Renal cortex interstitium (tissue), 15 donors: ENCODE measurements at places on chromosomes 1 and 21. TPM values are rescaled to one million over a fixed set of nuclear protein-coding genes. Genes with fewer than 3 reads are reported as not detected.

The S100A16 gene
- polyA plus RNA-seq, result 91.9 TPM

The OLFML2B gene
- 10.5 TPM for polyA plus RNA-seq

GRCh38 chr21:36887963-36888362 is 78.5 kb downstream of the HLCS start:
- DNase-seq, result no peak

The B3GALT2 gene
- 14.0 TPM for polyA plus RNA-seq

DNA sequence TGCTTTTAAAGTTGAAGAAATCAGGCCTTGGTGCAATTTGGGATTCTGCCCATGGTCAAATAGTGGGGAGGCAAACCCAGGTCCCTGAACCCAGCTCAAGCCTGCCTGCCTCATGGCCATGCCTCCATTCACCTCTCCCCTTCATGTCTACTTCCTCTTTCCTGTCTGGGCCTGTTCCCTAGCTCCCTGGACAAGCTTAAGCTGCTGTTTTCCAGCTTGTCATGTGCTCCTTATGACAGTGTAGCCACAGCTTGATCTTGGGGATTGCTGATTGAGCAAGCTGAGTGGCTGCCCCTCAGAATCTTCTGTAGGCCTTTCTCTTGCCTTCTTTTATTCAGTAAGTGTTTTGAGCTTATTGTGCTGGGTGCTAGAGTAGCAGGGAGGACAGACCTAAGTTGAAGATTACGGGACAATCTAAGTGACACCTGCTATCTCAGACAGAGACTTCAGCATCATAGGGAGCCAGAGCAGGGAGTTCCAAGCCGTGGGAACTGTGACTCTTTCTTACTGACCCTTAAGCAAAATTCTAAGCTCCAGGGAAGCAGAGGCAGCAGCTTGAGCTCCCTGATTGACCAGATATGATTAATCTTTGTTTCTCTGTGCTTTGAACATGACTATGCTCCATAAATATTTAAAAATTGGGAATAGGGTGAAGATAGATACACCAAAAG is 520 bp upstream of the MR1 start:
- DNase-seq, result no peak

The STYXL2 gene
- 0.29 TPM for polyA plus RNA-seq

DNA sequence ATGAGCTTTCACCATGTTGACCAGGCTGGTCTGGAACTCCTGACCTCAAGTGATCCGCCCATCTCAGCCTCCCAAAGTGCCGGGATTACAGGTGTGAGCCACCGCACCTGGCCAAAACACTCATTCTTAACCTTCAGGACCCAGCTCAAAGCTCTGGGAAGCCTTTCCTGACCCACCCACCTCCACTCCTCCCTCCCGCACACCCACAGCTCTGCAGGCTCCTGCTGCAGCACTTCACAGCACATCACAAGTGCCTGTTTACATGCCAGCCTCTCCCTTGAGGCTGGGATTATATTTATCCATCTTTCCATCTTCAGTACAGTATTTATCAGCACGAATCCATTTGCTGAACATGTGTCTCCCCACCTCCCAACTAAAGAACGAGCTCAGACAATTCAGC is 14.9 kb downstream of the SLC9A1 start:
- no peak for DNase-seq

DNA sequence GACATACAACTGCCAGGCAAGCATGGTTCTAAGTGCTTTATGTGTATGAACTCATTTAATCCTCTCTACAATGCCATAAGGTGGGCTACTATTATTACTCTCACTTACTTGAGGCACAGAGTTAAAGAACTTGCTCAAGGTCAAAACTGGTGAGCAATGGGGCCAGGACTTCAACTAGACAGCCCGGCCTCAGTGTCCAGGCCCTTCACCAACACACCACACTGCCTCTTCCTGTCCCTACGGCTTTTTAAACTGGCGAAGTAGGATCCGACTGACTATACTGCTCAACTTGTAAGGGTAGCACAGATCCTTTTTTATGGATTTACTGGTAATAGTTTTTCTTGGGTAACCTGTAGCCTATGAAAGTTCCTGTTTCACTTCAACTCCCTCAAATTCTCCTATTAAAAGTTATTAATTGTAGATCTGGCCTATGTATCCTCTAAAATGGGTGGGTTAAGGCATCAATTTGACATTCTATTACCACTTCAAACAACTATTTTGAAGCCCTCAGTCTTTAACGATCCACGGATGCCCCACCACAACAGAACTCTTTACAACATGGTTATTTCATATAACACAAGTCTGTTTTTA is 4.3 kb downstream of the ERRFI1 start:
- DNase-seq, result no peak

DNA sequence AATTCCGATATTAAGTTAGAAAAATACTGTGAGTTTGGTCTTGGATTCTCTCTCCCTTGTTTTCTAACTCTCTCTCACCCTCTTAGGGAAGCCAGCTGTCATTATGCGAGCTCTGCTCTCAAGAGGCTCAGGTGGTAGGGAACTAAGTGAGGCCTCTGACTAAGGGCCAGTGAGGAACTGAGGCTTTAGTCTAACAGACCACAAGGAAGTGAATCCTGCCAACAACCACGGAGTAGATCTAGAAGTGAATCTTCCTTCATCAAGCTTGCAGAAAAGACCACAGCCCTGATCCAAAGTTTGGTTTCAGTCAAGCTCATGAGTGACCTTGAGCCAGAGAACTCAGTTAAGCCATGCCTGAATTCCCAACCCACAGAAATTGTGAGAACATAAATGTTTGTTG is 180.1 kb upstream of the PRMT6 start:
- no peak for DNase-seq

GRCh38 chr1:195806060-195806459 is 802.2 kb downstream of the KCNT2 start:
- DNase-seq, result no peak

The CPLANE2 gene
- 6.1 TPM for polyA plus RNA-seq

The TRPM2 gene
- polyA plus RNA-seq, result 1.2 TPM

DNA sequence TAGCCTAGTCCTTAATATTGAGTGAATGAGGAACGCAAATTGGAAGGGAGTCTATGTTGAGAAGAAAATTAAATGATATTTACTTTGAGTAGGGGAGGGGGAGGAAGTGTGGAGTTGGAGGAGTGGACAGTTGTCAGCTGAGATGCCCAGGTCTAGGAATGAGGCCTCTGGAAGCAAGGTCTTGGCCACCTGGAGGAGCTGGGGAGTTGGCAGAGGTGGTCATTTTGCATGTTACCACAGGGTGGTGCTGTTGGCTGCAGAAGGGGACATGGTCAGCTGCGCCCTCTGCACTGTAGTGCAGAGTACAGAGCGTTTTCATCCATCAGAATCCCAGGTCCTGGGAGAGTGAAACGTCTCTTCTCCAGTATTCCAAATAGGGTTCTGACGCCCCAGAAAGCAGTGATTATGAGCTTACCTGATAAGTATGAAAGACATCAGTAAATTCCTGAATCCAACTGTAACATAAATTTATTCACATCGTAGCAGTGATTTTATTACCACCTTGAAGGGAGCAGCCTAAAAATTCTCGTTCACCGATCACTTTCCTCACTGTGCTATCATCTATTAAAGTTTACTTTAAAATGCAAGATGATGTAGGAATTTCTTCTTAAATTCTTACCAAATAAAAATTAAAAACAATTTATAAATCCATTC is 13.8 kb downstream of the PARK7 start:
- DNase-seq, result peak; percentile 64

The NR1I3 gene
- 3.4 TPM for polyA plus RNA-seq

The GPA33 gene
- 0.83 TPM for polyA plus RNA-seq

The KRTAP12-4 gene
- not detected for polyA plus RNA-seq

DNA sequence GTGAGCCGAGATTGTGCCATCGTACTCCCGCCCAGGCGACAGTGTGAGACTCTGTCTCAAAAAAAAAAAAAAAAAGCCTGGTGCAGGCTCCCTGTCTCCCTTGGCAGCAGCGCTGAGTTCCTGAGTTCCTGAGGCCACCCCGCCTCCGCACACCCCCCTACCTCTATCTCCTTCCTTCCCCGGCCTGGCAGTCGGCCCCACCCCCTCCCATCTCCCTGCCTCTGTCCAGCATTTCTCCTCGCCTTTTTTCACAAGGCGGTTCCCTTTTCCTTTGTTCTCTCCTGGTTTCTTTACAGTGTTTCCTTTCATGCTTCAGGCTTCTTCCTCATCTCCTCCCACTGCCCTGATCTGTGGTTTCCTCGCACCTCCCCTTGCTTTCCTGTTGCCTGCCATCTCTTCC is 2.7 kb downstream of the RORC start:
- DNase-seq, result no peak

- no peak for DNase-seq
Observed at GRCh38 chr1:63600248-63600647, 7.0 kb downstream of the PGM1 start.

DNA sequence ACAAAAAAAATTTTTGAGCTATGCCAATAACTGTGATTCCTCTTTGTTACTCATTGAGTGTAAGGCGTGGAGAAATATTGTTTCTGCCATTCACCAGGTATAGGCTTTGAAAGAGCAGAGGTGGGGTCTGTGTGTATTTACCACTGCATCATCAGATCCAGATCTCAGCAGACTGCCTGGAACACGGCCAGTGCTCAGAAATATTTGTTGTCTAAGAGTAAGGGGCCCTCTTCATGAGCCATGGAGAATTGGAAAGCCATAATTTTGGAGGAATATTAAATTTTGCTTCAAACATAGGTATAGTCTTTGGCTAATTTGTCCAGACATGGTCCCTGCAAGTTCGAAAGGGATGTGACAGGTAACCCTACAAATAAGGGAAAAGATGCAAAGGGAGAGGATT is 231.3 kb upstream of the IRF2BP2 start:
- DNase-seq, result no peak

DNA sequence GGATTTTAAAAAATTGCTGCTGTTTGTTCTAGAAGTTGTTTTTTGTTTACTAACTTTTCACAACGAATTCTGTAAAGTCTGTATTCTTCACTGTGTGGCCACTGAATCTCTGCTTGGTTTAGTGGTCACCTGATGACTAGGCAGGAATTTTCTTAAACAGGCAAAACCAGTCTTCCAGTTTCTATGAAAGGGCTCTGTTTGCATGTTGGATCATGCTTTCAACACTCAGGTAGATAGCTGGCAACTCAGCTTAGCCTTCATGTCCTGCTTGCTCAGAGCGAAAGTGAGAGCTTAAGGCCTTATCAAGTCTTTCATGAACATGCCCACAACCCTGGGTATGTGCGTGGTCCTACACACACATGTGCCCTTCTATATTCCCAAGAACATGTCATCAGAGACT is 52.4 kb upstream of the CCDC190 start:
- no peak for DNase-seq

The ADAMTSL4 gene
- polyA plus RNA-seq, result 12.8 TPM

- no peak for DNase-seq
Observed at GRCh38 chr1:203692565-203693470, 66.2 kb downstream of the ATP2B4 start.

The TNFRSF9 gene
- 0.14 TPM for polyA plus RNA-seq

DNA sequence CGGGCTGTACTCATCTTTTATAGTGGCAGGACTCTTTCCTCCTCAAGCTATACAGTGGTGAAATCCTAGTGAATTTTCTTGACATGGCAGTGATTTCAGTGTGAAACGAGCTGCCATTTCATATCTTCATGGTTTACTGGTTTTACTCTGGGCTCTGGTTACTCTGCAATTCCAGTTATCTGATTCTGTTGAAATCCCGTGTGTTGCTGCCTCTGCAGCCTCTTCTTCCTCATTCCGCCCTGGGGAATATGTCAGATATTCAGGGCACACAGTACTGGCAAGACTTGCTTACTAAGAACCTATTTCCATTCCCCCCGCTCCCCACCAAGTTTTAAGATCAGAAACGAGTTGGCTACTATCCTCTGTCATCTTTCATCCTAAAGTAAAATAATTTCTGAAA is 7.9 kb upstream of the OR2B11 start:
- DNase-seq, result no peak

GRCh38 chr21:16407403-16408240 is 677.8 kb downstream of the USP25 start:
- no peak for DNase-seq

The PLA2G5 gene
- polyA plus RNA-seq, result not detected

- DNase-seq, result no peak
Observed at GRCh38 chr1:169563650-169564049, 22.6 kb downstream of the F5 start.

GRCh38 chr1:202697038-202697437 is 13.2 kb downstream of the SYT2 start:
- DNase-seq, result no peak

DNA sequence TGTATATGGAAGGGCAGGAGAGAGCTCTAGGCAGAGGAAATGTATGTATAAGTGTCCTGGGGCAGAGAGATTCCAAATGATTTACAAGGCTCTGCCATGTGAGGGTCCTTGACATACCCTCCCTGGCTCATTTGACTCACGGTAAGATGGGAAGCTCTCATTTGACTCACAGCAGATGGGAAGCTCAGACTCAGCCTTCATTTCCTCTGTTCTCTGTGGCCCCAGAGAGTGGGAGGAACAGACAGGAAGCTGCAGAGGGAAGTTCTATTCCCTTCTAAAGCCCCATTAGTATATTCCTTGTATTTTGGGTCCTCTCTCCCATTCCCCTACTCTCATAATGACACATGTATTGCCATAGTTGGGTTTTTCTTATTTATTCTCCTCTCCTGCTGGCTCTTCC is 44.9 kb downstream of the FOXD2 start:
- DNase-seq, result no peak

The NEK7 gene
- polyA plus RNA-seq, result 38.7 TPM

GRCh38 chr1:111212634-111213335 is 12.3 kb upstream of the DENND2D start:
- no peak for DNase-seq

- DNase-seq, result no peak
Observed at GRCh38 chr1:203069030-203069747, 16.6 kb downstream of the MYOG start.

The CRB1 gene
- 2.4 TPM for polyA plus RNA-seq

- no peak for DNase-seq
Observed at GRCh38 chr1:29655945-29656850, 419.9 kb downstream of the PTPRU start.

- DNase-seq, result no peak
Observed at GRCh38 chr1:242426271-242426905, 98.1 kb downstream of the PLD5 start.

DNA sequence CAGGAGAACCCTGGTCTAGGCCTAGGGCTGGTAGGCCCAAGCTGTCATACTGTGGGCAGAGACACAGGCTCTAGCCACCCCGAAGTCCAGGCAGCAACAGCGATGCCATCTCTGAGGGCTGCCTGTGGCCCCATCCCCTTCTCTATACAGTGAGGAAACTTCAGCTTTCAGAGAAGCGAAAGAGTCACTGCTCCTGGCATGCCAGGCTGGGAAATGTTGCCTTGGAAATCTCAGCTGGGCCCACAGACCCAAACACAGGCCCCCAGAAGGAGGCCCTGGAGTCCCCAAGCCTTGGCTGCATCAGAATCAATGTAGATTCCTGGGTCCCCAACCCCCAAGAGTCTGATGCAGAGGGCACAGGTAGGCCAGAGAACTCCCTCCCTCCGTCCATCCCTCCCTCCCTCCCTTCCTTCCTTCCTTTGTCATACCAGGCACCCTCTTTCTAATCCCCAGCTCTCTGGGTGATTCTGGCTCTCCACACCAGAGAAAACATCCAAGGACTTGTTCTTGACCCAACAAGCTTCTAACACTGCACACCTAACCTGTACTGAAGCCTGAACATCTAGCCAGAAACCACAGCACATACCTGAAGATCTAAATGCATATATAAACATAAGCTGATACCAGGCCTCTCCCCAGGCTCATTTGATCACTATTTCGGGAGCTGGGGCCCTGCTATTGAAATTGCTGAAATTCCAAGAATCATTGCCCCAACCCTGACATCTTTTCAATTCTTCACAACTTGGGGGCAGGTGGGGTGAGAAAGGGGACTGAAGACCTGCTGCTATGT is 143.2 kb upstream of the EDN2 start:
- DNase-seq, result no peak

The RGS13 gene
- not detected for polyA plus RNA-seq
